Activated T-cell treated with anti-CD3 and anti-CD28 coated beads, Interleukin-2, amount 50 U/mL, for 72 hours (primary cell): ENCODE measurements at places on chromosomes 6 and 20. TPM values are rescaled to one million over a fixed set of nuclear protein-coding genes. Genes with fewer than 3 reads are reported as not detected.

DNA sequence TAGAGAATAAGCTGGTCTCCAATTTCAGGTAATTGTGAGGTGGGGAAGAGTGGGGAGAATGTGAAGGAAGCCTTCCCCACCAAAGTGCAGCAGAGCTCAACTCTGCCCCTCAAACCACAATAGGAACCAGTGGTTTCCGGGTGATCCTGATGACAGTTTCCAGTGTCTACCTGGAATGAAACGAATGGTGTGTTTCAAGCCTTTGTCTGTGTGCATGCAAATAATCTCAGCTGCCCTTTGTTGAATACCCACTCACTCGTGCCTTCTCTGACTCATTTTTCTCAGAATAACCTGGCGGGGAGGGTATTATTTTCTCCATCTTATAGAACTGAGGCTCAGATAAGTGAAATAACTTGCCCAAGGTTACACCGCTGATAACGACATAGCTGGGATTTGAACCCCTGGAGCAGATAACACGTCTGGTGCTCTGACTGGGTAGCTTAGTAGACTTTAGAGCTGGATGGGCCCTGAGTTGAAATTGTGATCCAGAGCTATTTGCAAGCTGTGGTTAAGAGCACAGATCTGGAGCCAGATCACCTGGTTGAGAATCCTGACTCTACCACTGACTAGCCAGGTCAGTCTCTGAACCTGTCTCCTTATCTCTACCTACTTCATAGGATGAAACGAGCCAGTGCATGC is 85.1 kb downstream of the EYA2 start:
- H3K4me3 ChIP-seq = no peak overlapping the region
- H3K27me3 ChIP-seq = peaks cover 40% of the 10 kb centered on the region
- H3K36me3 ChIP-seq = peaks cover 4% of the 10 kb centered on the region
- no peak overlapping the region for H3K27ac ChIP-seq
- DNase-seq = no peak

- no peaks in the 10 kb centered on the region for H3K36me3 ChIP-seq
- no peak overlapping the region for H3K4me3 ChIP-seq
- no peak for DNase-seq
These were observed 101.5 kb downstream of the ISM1 start for GRCh38 chr20:13322621-13323020.

DNA sequence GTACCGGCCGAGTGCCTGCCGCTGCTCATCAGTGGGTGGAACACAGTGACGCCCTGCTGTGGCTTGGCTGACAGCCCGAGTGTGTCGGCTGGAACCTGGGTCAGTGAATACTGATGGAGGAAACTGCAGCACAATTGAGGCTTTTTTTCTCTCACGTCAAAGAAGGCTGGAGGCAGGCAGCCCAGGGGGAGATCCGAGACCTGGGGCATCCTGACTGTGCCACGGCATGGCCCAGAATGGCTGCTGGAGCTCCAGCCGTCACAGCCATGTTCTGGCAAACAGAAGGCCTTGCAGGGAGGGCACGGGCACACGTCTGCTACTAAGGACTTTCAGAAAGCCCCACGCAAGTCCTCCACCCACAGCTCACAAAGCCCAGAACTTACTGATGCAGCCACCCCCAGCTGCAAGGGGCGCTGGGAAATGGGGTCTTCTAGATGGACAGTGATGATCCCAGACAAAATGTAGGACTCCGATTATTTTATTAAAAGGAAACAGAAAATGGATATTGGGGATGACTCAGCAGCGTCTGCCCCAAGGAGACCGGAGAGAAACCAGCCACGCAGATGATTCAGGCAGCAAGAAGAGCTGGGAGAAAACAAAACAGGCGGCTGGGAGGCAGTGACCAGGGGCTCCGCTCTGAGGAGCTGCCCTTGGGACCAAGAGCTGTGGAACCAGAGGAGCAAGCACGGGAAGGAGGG is 140.0 kb downstream of the TAF4 start:
- no peaks in the 10 kb centered on the region for H3K27me3 ChIP-seq
- no peak for DNase-seq
- no peak overlapping the region for H3K4me3 ChIP-seq
- no peaks in the 10 kb centered on the region for H3K4me1 ChIP-seq
- peaks cover 3% of the 10 kb centered on the region for H3K36me3 ChIP-seq

- no peaks in the 10 kb centered on the region for H3K36me3 ChIP-seq
- no peak for DNase-seq
- H3K4me3 ChIP-seq = no peak overlapping the region
- H3K4me1 ChIP-seq = no peaks in the 10 kb centered on the region
- H3K27me3 ChIP-seq = no peaks in the 10 kb centered on the region
- no peak overlapping the region for H3K27ac ChIP-seq
These were observed 436.0 kb downstream of the HACE1 start for GRCh38 chr6:104423691-104424090.

GRCh38 chr20:48648482-48649051 is 179.2 kb downstream of the PREX1 start:
- H3K4me3 ChIP-seq = no peak overlapping the region
- peaks cover 4% of the 10 kb centered on the region for H3K36me3 ChIP-seq
- H3K27me3 ChIP-seq = no peaks in the 10 kb centered on the region
- no peak overlapping the region for H3K27ac ChIP-seq
- no peaks in the 10 kb centered on the region for H3K4me1 ChIP-seq

DNA sequence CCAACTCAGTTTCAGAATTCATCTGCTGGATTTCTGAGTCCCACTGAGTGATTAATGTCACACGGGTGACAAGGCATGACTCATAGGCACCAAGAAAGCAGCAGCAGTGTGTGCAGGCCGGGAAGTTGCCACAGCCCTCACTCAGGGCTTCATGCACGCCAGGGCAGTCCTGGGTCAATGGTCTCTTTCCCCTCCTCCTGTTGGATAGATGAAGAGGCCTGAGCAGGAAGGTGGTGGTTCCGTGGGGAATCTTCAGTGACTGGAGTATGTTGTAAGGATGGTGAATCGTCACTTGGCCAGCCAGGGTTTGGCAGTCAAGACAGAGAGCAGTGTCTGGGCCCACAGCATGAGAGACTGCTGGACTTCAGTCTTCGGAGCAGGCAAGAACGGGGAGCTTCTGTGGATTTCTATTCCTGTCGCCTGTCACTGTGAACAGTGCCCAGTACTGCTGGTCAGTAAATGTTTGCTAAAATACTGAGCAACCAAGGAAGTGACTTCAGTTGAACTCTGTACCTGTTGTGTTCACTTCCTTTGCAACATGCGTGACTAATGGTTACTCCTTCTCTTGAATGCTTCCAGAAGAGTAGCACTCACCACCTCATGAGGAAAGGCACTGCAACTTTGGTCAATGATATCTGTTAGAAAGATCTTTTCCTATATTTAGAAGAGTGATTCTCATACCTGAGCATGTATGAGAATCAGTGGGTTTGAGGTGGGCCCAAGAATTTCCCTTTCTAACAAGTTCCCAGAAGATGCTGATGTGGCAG is 62.0 kb upstream of the CD93 start:
- peak overlapping the region; percentile 52 for H3K4me3 ChIP-seq
- DNase-seq = peak; percentile 64
- no peaks in the 10 kb centered on the region for H3K36me3 ChIP-seq

DNA sequence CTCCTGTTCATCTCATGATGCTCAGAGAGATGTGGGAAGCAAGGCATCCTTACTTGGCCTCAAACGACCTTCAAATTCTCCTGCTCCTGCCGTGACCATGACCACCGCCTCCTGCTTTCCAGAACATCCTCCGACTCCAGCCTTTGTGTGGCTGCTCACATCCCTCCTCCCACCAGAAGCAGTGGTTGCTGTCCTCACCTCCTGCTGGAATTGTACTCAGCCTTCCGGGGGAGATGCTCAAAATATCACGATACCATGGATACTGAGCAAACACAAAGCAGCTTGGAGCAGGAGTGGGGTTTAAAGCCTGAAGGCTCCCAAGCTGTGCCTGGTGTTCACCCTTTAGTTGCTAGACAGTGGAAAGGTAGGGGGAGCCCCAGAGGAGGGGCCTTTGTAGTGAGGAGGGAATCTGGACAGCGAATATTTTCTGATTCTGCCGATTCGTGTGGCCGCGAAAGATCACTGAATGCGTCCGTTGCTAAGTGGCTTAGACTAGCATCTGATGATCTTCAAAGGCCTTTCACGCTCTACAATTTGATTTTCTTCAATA is 9.3 kb upstream of the DUSP22 start:
- H3K27me3 ChIP-seq = no peaks in the 10 kb centered on the region
- no peak overlapping the region for H3K4me3 ChIP-seq
- H3K4me1 ChIP-seq = peaks cover 29% of the 10 kb centered on the region
- DNase-seq = no peak

- DNase-seq = peak; percentile 42
- peak overlapping the region; percentile 33 for H3K4me3 ChIP-seq
- no peaks in the 10 kb centered on the region for H3K27me3 ChIP-seq
- no peak overlapping the region for H3K27ac ChIP-seq
- peaks cover 28% of the 10 kb centered on the region for H3K4me1 ChIP-seq
These were observed 30.3 kb downstream of the TBPL1 start for GRCh38 chr6:133983099-133983939.

DNA sequence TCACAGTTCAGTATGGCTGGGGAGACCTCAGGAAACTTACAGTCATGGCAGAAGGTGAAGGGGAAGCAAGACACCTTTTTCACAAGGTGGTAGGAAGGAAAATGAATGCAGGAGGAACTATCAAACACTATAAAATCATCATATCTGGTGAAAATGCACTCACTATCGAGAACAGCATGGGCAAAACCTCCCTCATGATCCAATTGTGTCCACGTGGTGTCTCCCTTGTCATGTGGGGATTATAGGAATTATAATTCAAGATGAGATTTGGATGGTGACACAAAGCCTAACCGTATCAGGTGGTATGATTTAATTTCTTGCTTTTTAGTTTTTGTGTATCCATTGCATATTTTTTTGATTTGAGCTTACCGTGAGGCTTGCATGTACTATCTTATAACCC is 133.2 kb upstream of the SYNCRIP start:
- no peak overlapping the region for H3K4me3 ChIP-seq
- no peaks in the 10 kb centered on the region for H3K4me1 ChIP-seq
- H3K36me3 ChIP-seq = peaks cover 2% of the 10 kb centered on the region
- DNase-seq = no peak
- H3K27ac ChIP-seq = no peak overlapping the region
- H3K27me3 ChIP-seq = peaks cover 3% of the 10 kb centered on the region

DNA sequence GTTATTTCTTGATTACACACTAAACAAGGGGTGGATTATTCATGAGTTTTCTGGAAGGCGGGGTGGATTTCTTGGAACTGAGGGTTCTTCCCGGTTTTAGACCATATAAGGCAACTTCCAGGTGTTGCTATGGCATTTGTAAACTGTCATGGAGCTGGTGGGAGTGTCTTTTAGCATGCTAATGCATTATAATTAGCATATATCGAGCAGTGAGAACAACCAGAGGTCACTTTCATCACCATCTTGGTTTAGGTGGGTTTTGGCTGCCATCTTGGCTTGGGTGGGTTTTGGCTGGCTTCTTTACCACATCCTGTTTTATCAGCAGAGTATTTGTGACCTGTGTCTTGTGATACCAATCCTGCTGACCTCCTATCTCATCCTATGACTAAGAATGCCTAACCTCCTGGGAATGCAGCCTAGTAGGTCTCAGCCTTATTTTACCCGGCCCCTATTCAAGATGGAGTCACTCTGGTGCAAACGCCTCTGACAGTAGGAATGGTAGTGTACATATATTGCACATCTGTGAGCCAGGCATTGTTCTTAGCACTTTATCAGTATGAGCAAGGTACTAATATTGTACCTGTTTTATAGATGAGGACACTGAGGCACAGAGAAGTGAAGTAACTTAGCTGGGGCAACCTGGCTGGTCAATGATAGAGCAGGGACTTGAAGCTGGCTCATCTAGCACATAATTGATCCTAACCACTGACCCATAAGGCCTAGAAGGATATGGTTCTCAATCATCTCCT is 203.7 kb downstream of the NFATC2 start:
- no peak for DNase-seq
- H3K27me3 ChIP-seq = peaks cover 18% of the 10 kb centered on the region
- H3K36me3 ChIP-seq = no peaks in the 10 kb centered on the region

TFAP2C gene
- total RNA-seq = 0.07 TPM

HLA-DPB1 gene
- total RNA-seq = 12.5 TPM
